AG08396 (cell line): ENCODE measurements at places on chromosomes 4 and X.

GRCh38 chrX:53281321-53281822 is at the start of gene IQSEC2:
IQSEC2 (minus strand) TSS chrX:53281584.
- DNase-seq = peak; percentile 78

DNA sequence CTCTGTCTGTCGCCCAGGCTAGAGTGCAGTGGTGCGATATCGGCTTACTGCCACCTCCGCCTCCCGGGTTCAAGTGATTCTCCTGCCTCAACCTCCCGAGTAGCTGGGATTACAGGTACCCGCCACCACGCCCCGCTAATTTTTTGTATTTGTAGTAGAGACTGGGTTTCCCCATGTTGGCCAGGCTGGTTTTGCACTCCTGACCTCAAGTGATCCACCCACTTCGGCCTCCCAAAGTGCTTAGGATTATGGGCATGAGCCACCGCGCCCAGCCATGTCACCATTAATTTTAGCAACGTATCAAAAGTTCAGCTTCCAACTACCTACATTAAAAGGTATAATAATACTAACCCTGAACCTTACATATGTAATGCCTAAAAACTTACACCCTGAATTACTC is 940 bp upstream of the UTP3 start:
- no peak for DNase-seq

- DNase-seq = no peak
Observed at GRCh38 chr4:82248903-82249632, 124.7 kb downstream of the HNRNPD start.

DNA sequence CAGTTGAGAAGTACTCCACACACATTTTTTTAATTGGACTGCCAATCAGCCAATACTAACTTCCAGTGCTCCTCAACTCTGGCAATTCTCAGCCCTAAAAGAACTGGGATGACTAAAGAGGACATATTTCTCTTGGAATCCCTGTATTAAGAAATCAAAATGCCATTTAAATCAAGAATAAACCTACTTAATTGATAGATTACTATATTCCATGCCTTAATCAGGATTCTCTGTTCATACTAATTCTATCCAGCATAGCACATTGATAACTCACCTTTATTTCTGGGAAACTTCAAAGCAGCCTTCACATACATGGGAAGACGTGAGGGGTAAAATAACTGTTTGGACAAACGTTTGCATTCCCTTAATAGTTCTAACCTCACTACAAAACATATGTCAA is 93.0 kb upstream of the DKK2 start:
- DNase-seq = no peak

GRCh38 chr4:40992472-40993295 is 221.7 kb downstream of the APBB2 start:
- peak; percentile 24 for DNase-seq

GRCh38 chrX:130110379-130111219 is at the start of gene ELF4:
ELF4 (minus strand) TSS chrX:130110497; CDS start chrX:130081330, 29,167 bp downstream.
- peak; percentile 85 for DNase-seq

- no peak for DNase-seq
Observed at GRCh38 chrX:24767557-24767956, 73.8 kb downstream of the POLA1 start.

DNA sequence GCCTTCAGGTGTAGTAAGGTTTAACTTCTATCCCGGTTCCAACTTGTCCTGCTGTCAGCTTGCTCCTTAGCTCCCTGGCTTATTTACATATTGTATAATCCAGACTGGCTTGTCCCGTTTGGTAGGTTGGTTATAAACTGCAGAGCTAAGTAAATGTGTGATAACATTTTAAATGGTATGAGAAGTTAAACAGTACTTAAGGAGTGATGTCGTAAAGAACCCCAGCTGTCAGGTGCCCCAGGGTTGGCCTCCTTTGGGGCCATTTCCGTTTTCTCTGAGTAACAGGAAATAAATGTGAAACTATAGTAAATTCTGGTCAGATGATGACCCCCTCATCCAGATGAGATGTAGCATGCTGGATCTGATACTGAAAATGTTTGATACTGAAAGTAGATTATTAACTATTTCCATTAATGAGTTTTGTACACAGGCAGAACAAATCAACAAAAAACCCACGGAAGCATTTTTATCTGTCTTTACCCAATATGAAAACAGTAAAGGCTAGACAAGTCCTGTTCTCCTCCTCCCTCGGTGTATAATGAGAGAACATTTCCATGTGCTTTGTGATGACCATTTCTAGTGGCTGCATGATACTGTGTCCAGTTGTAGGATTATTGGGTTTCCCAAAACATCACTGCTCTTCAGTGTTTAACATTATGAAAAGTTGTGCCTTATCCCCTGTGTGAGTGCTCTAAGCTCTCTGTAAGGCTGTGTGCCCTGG is 22.4 kb downstream of the GAB1 start:
- peak; percentile 37 for DNase-seq

DNA sequence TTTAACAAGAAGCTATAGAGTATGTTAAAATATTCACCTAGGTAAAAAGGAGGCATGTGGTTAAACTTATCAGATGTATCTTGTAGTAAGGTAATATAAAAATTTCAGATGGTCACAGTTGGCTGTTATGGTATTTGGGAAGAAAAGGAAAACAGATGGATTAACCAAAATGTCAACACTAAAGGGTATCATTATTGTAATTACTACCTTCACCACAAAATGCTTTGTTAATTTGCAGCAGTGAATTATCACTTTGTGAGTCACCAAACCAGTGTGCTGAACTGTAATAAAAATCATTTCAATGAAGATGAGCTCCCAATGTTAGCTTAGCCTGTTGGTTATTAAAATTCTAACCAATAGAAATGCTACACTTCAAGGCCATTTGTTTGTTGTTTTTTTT is 233.9 kb downstream of the RPA4 start:
- DNase-seq = no peak

GRCh38 chrX:38172596-38172995 is 48.1 kb downstream of the SRPX start:
- no peak for DNase-seq

GRCh38 chr4:3434881-3435685 is 6.7 kb upstream of the HGFAC start:
- no peak for DNase-seq

DNA sequence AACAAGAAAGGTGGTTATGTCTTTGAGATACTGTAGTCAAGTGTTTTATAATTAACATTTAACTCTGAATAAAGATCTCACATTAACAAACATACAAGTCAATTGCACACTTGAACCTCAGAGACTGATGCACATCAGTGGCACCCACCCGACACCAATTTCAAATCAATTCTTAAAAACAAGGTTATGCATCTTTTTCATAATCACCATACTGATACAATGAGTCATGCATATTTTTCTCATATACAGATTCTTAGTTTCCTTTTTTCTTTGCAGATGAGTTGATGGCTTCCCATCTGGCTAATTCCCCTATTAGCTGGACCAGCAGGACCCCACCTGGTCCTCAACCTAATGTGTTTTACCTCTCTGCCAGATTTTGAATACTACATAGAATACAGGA is 136.2 kb upstream of the RPL34 start:
- DNase-seq = no peak

GRCh38 chr4:60682901-60683300 is 517.2 kb upstream of the ADGRL3 start:
- peak; percentile 2 for DNase-seq

DNA sequence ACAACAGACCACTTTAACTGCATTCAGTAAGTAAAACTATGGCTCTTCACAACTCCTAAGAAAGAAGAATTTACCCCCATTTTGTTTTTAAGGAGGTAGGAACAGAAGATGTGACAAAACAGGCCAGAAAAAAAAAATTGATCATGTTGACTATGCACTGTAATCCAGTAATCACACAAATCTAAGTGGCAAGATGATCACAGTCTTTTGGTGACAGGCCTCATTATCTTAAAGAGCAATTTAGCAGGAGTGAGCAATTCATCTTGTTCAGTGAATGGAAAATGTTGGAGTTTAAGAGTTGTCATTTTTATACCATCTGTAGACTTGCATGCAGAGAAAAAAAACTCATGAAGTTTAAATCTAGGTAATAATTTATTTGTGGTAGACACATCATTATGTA is 115.1 kb downstream of the SLC39A8 start:
- no peak for DNase-seq

DNA sequence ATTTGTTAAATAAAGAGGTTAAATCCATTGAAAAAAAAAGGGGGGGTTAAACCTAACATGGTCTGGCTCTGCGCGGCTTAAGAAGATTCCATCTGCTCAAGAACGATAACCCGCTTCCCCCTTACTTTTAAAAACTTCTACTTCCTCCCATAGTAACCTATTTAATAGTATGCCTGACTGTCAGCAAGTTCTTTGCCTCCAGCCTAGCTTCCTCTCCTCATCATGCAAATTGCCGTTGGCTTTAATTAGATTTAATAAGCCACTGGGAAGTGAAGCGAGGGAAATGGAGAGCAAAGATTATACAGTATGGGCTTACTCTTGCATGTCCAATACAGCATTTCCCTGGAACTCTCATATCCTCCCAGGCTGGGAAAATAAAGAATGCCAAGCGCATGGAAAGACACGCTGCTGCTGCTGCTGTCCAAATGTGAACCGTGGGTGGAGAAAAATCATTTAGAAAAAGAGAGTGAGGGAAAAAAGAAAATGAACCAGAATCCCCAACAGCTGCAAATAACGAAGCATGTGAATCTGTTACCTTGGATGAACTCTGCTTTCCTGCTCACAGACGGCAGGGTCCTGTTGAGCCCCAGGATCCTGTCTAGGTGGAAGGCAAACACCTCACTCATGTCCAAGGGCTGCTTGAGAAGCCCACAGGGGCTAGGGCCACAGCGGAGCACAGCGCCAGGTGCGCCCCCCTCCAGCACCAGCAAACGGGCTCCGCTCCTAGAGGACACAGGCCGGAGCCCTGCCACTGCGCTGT is 2.7 kb downstream of the GASK1B start:
- no peak for DNase-seq

DNA sequence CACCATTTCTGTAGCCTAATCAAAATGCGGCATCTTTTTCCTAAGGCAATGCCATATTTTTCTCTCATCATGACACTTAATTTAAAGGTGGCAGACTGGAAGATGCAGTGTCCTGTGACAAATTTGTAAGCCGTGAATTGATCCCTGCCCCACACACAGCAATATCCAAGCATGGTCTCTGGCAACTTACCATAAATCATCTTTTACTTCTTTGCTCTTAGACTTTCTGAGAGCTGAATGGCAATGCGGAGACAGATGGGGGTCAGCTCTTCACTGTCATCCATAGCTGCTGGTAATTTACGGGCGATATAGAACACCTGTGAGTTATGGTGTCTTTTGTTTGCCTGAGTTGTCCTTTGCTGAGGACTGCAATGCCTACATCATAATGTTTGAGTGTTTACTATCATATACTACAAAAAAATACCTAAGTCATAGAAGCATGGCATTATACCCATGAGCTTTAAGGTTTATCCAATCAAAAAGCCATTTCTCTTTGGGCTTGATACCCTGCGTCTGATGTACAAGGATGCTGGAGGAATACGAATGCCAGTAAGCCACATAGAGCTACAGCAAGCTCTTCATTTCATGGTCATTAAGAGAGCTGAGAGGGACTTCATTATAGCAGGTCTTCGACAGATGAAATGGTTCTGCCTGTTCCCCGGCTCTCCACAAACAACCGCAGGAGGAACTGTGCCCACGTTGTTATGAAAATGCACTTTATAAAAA is 148.1 kb downstream of the TRIML1 start:
- no peak for DNase-seq

- DNase-seq = no peak
Observed at GRCh38 chr4:55399581-55399980, 3.8 kb downstream of the TMEM165 start.

GRCh38 chr4:89300499-89300898 is 7.1 kb downstream of the GPRIN3 start:
- DNase-seq = no peak

DNA sequence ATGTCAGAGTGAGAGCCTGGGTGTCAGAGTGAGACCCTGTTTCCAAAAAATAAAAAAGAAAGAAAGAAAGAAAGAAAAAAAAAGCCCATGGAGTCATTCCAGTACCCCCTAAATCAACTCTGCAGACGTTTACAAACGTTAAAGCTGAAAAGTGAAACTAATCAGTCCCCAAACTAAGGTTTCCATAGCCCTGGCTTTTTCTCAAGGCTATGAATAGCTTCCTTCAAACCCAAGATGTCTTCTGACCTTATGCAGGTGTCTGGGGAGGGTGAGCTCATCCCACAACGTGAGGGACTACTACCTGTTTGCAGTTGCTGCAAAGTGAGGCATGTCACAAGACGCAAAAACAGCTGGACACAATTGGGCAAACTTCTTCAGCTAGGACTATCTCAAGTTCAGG is 144.0 kb downstream of the SH3KBP1 start:
- no peak for DNase-seq

DNA sequence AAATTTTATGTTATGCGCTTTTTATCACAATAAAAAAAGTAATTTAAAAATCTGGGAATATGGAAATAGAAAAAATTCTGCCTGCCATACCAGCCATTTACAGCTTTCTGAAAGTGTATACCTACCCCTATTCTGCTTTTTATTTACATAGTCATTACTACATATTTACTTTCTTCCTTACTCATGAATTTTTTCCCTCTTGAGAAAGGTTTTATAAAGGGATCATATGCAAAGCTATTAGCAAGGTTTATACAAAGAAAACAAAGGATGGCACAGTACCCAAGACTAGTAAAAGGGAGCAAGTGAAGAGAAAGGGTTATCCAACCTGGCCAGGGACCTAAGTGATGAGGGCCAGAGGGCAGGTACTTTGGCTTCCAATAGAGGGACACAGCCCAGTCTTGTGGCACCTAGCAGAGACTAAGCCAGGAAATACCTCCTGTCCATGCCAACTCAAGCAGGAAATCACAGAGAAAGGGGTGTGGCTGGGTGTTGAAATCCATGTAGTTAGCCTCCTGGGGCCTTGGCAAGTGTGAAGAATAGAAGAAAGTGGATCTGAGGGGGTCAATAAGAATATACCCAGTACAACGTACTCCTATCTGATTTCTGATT is 207.3 kb upstream of the VEGFC start:
- DNase-seq = no peak

DNA sequence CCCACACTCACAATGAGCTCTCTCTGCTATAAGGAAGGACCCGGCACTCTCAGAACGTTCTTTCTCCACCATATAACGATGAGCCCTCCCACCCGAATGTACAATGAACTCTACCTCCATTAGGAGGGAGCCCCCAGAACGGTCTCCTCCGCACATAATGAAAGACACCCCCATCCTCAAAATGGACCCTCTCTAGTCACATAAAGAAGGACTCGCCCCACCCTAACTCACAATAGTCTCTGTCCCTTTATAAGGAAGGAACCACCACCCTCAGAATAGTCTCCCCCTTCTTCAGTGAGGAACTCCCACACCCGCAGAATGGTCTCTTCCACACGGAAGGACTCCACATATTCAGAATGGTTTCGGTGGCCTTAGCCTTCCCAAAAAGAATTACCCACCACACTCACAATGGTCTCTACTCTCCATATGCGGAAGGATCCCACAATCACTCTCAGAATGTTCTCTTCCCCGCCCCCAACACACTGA is 477 bp downstream of the SLC35A2 start:
- peak; percentile 29 for DNase-seq

- DNase-seq = peak; percentile 17
Observed at GRCh38 chrX:153770601-153771414, 6.8 kb downstream of the PLXNB3 start.
